ENCODE measurements at places on chromosomes 13 and 19.

DNA sequence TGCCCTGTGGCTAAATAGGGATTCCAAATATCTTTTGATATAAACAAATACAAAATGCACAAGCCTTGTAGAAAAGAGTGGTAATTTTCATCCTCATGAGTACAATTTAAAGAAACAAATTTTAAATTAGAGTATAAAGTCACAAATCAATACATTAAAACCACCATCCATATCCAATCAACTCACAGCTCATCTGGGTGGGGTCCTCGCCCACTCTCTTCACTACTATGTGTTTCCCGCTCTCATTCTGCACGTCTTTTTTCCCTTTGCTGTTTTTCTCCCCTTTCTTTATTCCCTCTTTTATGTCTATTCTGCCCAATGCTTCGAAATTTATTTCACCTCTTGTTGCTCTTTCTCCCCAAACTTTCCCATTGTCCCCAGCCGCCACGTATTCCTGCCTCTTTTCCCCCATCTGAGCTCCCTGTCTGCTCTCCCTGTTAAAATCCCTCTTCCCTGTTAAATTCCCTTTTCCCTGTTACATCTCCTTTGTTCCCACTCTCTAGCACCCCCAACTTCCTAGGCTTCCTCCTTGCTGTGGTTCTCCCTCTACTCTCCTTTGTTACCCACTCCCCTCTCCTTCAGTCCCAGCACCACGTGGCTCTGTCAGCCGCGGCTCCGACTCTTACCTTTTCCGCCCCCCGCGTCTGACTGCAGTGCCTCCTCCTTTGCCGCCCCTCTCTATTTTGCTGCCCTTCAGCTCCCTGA is 1.3 kb downstream of the ZNF616 start:
- DNase-seq, result peak; percentile 90

GRCh38 chr13:102038787-102039186 is 363.1 kb downstream of the FGF14 start:
- peak; percentile 55 for DNase-seq

DNA sequence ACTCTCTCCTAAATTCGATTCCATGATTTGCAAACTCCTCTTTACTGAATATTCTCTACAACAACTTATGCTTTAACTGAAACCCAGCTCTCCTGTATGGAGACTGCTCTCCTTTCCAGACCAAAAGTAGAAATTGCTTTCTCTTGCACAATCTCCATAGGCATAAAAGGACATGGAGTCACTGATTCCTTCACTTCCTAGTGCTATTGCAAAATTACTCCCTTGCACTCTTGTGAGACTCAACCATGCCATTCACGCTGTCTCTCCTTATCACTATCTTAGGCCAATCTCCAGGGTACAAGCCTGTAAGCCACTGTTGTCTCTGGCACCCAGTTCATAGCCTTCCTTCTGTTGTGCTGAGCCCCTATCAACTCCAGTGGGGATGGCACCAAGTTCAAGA is 30.6 kb downstream of the SERPINE3 start:
- DNase-seq, result no peak

DNA sequence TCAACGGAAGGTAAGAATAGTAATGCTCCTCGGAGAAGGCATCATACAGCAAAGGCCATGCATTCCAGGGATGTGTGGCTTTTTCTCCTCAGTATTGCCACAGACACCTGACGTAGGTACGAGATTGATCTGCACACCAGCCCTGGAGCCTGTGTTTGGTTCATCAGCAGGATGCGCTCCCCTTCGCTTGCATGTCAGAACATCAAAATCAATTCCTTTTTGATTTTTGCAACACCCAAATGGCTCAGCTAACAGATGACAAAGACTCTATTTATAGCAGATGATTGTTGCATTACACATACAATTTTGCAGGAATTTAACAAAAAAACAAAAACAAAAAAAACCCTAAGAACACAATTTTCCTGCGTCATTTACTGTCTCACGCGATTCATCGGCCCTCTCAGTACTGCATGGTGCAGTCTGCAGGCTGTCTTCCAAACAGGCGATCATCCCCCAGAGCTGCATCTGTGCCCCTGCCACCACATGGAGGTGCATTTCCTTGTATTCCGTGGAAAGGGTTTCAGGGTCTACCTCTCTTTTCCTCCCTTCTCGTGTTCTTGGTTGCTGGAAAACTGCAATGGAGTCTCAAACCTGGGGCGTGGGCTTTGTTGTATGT is 207.3 kb downstream of the TEX29 start:
- DNase-seq, result no peak

DNA sequence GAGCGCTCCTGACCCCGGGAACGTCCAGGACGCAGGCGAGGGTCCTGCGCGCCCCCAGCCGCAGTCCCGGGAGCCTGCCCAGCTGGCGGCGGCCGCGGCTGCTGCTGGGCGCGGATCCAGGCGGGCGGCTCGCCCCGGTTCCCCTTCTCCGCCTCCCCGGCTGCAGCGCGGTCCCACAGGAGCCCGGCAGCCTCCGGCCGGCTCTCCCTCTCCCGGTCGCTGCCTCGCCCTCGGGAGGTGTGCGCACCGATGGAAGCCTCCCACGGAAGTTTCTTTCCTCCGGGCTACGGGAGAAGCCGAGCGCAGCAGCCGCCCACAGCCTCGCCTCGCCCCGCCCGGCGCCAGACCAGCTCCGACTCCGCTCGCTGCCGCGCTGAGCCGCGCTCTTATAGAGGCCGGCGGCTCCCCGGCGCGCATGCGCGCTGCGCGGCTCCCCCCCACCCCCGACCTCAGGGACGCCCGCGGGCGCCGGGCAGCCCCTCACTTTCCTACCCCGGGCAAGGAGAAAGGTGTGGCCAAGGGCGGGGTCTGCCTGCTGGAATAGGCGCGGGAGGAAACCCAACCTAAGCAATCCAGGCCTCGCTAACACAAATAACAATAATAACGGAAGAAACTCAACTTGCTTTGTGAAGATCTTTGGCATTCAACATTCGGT is at the start of gene SHISA2:
SHISA2 (minus strand) TSS at position 360 of the 655 bp plus-strand sequence. CDS start 1,041 bp downstream, outside the sequence.
- peak; percentile 7 for DNase-seq

DNA sequence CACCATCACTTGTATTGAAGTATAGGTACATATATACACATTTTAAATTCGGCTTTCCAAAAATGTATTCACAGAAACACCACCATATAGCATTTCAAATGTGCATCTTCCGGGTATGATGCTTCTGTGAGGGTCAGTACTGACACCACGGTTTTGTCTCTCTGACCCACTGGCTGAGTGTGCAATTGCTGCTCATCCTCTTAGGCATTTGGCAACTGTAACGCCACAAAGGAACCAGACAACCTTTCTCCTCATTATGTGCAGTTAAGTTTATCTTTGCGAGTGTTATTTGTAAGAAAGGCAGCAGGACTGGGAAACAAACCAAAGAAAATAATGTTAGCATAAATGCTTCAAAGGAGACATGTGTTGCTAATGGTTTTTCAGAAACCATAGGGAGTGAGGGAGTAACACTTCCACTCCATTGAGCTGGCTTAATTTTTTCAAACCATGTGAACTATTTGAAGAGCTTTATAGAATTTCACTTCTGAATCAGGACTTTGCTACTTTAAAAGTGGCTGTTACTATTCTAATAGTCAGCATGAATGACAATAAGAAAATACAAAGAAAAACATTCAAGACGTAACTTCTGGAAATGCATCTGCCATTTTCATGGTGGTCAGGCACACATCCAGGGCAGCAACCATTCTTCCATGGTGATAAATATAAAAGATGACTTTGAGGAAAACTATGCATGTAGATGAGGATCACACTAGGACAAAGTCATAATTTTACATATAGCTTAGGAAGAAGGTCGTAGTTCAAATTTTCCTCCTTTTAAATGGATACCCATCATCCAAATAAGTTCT is 423.3 kb downstream of the MZT1 start:
- DNase-seq, result no peak

GRCh38 chr19:17942582-17943273 is 9.9 kb downstream of the CCDC124 start:
- no peak for DNase-seq

- no peak for DNase-seq
These were observed 4.2 kb downstream of the RASGRP4 start for GRCh38 chr19:38421856-38422255.

DNA sequence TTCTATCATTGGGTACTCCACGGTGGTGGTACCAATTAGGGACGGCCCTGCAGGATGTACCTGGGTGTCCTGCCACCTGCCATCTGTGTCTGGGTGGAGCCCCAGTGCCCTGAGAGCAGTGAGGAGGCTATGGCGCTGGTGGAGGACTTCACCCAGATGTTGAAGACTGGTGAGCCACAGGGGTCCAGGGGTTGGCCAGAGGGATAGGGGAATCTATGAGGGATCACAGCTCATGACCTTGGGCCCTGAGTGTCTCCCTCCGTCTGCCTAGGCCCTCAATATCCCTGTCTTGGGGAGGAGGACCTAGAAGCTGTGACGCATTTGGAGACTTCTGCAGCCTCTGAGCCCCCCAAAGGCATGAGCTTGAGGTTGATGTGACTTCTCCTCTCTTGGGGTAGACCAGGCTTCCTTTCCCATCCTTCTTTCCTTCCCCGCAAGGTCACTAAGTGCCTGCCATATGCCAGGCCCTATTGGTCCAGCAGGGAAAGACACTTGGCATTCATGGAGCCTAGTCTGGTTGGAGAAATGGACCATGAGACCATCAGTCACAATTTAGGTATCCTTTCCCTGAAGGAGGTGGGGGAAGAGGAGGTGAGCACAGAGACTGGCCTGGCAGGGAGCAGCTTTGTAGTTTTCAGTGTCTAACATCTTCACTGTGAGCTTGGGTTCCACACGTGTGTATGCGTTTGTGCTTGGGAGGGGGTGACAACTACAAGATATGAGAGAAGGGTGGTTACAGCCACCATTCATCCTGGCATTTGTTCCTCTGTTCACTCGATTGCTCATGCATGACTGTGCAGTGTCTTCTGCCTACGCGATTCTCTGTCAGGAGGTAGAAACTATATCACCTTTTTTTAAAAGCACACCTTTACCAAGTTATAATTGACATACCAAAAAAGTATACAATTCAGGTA is 5.1 kb upstream of the MZF1 start:
- no peak for DNase-seq

All from NCI-H69 (cell line).